Brain (organoid and tissue), 16 donors: ENCODE measurements at places on chromosomes 5 and 9. TPM values are rescaled to one million over a fixed set of nuclear protein-coding genes. Genes with fewer than 3 reads are reported as not detected.

DNA sequence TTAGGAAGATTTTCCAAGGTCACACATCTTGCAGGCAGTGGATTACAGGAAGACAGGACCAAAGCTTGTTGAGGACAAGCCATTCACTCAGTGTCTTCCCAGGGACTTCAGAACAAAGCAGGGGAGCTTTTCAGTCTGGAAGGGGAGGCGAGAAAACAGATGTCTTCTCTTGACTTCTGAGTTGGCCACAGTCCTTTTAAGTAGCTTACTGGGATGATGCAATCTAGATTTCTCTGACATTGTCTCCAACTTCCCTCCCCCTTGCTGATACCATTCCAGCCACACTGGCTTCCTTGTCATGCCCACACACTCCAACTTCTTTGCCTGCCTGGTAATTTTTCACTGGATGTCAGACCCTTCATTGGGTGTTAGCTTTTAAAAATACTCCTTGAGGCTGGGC, 174.2 kb upstream of the TBC1D2 start:
- DNase-seq: no peak

GRCh38 chr9:25677301-25678146, 720 bp downstream of the TUSC1 start:
- DNase-seq: peak; percentile 65

- no peak for DNase-seq
Measured at GRCh38 chr5:19795218-19795617, 192.8 kb downstream of the CDH18 start.

GRCh38 chr5:68032216-68032762, 183.3 kb upstream of the PIK3R1 start:
- no peak for DNase-seq

DNA sequence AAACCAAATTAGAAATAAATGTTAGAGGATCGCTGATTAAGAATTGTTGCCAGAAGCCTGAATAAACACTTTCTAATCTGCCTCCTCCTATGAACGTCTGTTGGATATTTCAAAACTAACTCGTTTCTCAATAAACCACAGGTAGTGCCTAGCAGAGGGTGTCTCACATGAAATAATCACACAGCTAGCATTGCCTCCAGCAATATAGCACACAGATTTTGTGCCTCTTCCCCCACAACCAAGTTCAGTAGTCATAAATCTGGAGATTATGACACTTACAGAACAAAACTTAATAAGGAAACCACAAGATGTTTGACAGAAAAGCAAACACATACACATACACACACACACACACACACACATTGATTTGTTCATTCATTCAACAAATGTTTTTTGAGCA, 173.2 kb upstream of the CDH10 start:
- DNase-seq: no peak

GRCh38 chr5:82918311-82919031, 158.7 kb downstream of the TMEM167A start:
- no peak for DNase-seq

DNA sequence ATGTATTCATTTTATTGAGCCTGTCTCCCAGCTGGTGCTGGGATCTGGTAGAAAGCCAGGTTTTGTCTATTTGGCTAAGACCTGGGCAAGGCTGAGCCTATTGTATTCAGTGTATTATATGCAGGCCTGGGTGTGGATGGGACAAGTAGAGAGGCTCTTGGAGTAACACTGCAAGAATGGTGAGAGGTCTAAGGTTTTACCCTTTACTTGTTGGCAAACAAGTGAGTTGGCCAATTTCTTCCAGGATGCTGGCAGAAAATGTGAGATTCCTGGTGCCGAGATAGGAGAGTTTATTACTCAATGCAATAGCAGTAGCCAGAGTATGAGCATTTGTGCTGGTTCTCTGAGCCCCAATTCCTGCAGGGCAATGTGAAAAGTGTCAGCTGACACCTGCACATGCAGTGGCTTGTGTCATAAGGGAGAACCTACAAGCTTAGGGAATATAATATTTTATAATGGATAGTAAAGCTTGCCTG, 141.7 kb upstream of the PRLR start:
- DNase-seq: peak; percentile 24

DNA sequence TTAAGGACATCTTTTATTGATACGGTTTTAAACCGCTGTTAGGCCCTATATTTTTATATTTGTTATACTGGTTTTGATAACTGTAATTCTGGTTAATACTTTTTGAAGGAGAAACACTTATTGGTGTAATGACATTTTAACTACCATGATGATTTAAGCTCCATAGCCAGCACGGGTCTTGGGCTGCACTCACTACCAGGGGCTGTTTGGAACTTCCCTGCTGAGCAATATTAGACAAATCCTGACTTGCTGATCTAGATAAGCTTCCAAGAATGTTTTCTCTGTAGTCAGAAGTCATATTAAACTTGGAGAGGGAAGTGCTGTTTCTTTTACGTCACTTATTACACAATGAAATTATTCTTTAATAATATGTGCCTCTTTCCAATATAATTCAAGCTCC, 540.0 kb upstream of the GRAMD2B start:
- no peak for DNase-seq

DNA sequence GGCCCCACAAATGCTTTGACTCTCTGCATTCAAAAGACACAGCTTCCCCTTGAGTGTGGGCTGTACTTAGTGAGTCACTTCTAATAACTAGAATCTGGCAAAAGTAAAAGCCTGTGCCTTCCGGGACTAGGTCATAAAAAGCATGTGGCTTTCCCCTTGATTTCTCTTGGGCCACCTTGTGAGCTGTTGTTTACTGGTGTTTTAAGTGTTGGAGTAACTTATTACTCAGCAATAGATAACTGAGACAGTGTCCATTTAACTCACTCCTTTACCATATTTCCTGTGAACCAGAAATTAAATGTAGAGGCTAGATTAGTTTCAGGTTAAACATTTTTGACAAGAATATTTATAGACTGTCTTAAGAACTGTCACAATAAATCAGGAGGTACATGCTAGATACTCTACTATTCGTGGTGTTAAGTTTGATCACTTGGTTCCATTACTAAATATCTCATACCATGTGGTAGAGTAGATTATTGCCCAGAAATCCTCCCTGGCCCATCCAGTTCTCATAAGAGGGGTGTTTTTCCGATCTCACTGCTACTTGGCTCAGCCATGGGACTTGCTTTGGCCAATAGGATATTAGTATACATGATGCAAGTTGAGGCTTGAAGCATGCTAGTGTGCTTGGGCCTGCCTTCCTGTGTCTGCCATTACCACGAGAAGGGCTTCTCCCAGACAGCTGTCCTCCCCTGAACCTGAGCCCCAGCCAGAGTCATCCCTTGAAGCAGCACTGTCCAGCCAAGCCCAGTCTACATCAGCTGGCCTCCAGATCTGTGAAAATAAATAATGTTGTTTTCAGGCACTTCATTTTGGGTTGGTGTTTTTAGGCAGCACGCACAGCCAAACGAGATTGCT, 10.4 kb upstream of the CMBL start:
- DNase-seq: no peak

- DNase-seq: no peak
Measured at GRCh38 chr9:99375481-99375880, 153.4 kb downstream of the SEC61B start.

DNA sequence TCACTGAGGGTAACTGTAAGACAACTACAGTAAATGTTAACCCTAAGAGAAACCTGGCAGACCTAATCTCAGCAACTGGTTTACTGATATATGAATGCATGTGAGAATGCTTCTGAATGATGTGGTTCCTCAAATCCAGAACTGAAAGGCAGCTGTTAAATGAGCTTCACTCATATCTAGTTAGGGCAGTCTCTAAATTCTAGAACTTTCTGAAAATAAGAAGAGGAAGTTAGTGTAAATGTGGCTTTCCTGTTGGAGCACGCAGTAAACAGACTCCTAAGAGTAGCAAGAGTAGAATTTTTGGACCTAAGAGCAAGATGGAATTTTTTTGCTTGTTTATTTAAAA, 117.9 kb upstream of the KCNN2 start:
- DNase-seq: no peak

- DNase-seq: peak; percentile 76
Measured at GRCh38 chr5:76084496-76085242, 1.5 kb downstream of the SV2C start.

GRCh38 chr5:29203049-29203448, 1990.4 kb upstream of the CDH6 start:
- DNase-seq: no peak

DNA sequence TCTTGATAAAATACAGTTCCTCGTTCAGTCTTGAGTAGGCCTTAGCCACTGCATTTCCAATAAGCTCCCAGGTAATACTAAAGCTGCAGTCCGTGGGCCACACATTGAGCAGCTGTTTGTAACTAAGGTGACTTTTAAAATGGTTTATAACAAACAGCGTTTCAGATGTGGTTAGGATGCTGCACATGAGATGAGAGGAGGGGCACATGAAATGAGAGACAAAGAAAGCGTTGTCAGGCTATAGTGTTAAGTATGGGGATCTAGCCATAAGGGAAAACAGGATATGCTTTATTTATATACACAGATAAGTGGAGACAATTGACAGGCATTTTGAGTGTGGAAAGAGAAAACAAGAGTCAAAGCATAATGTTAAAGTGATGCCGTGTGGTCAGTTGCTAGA, 89.9 kb downstream of the PAM start:
- no peak for DNase-seq

DNA sequence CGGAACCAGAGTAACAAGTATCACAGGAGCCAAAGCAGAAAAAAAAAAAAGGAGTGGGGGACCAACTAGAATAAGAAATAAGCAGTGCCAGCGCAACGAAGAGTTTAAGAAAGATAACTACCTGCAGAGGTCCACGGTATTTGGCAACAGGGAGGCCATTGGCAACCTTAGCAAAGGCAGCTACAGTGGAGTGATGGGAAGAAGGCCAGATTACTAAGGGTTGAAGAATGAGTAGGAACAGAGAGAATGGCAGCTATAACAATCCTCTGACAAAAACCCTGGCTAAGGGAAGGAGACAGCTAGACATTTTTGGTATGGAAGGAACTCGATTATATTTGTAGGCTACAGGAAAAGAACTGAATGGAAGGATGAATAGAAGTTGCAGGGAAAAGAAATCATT, 93.4 kb upstream of the DMAC1 start:
- no peak for DNase-seq

- no peak for DNase-seq
Measured at GRCh38 chr9:24210641-24211040, 335.1 kb downstream of the IZUMO3 start.

F2RL1 gene
- polyA plus RNA-seq: 0.42 TPM

MEIKIN gene
- not detected for polyA plus RNA-seq

INSL6 gene
- not detected for polyA plus RNA-seq

MIGA2 gene
- 15.0 TPM for polyA plus RNA-seq

PCYOX1L gene
- polyA plus RNA-seq: 11.6 TPM

PCDHGC4 gene
- polyA plus RNA-seq: 31.8 TPM
